Activated CD8-positive, alpha-beta T cell treated with anti-CD3 and anti-CD28 coated beads, Interleukin-2, amount 10 ng/mL, durations not matched to agents 7 days and 5 days (primary cell): ENCODE measurements at places on chromosomes 1 and 21. TPM values are rescaled to one million over a fixed set of nuclear protein-coding genes. Genes with fewer than 3 reads are reported as not detected.

- no peak overlapping the region for H3K4me3 ChIP-seq
- no peaks in the 10 kb centered on the region for H3K27me3 ChIP-seq
- DNase-seq = no peak
- peaks cover 35% of the 10 kb centered on the region for H3K4me1 ChIP-seq
- peaks cover 84% of the 10 kb centered on the region for H3K36me3 ChIP-seq
Measured at GRCh38 chr1:12383786-12384185, 154.0 kb downstream of the VPS13D start.

- no peak overlapping the region for H3K4me3 ChIP-seq
- H3K4me1 ChIP-seq = no peaks in the 10 kb centered on the region
- DNase-seq = no peak
- H3K36me3 ChIP-seq = no peaks in the 10 kb centered on the region
Measured at GRCh38 chr1:183645531-183645930, 7.6 kb downstream of the APOBEC4 start.

DNA sequence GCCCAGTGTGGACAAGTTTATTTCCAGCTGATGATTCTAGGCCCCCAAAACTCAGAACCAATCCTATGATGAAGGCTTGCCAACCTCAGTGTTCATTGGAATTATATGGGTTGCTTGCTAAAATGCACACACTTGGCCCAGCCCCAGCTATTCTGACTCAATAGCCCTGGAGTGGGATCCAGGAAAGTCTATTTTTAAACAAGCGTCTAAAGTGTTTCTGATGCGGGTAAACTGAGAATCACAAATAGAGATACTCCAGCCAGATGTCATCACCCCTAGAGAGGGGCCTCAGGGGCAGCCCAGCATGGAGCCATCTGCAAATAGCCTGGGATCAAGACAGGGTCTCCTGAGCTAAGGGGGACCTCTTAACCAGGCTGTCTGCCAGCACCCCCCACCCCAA lies 46.0 kb downstream of the PKP1 start:
- no peak overlapping the region for H3K4me3 ChIP-seq
- H3K36me3 ChIP-seq = no peaks in the 10 kb centered on the region
- H3K27ac ChIP-seq = no peak overlapping the region
- no peaks in the 10 kb centered on the region for H3K4me1 ChIP-seq

DNA sequence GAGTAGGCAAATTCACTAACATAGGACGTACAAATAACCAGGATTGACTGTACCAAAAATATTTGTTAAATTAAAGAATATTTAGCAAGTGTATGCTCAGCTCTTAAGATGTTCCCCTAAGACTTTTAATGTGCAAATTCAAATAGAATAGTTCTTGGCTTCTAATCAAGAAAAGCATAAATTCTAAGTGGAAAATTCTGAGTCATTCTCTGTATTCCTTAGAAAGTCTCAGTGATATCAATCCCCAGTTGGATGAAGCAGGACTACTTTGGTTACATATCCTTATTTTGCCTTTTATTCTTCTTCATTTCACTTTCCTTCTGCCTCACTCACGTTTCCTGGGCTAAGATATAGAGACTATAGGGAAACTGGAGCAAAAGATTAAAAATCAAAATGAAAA lies 130.2 kb downstream of the IFI44 start:
- no peak overlapping the region for H3K27ac ChIP-seq
- H3K4me3 ChIP-seq = no peak overlapping the region
- no peaks in the 10 kb centered on the region for H3K4me1 ChIP-seq
- H3K27me3 ChIP-seq = no peaks in the 10 kb centered on the region
- H3K36me3 ChIP-seq = no peaks in the 10 kb centered on the region

DNA sequence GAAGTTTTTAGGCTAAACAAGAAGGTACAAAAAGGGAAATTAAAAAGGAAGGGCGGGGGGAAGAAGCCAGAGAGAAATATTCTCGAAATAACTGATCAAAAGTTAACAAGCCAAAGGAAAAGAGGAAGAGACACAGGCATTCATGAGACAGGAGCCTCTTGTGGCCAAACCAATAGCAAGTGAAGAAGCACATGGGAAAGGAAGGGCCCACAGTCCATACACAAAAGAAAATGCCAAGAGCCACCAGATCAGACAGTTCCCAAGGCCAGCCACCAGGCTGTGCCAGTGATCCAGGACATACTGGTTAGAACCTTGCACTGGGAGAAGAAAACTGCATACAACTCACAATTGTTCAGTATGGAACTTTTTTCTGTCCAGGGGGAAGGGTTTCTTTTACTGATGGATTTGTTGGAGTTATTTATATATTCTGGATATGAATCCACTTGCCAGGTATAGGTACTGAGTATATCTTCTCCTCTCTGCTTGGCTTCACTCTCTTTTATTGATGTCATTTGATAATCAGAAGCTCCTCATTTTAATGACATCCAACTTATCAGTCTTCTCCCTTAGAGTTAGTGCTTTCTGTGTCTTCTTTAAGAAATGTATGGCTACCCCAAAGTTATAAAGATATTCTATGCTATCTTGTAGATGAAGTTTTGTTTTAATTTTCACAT lies 76.8 kb downstream of the CD46 start:
- H3K27ac ChIP-seq = no peak overlapping the region
- H3K4me1 ChIP-seq = peaks cover 86% of the 10 kb centered on the region
- H3K27me3 ChIP-seq = no peaks in the 10 kb centered on the region
- no peak overlapping the region for H3K4me3 ChIP-seq

DNA sequence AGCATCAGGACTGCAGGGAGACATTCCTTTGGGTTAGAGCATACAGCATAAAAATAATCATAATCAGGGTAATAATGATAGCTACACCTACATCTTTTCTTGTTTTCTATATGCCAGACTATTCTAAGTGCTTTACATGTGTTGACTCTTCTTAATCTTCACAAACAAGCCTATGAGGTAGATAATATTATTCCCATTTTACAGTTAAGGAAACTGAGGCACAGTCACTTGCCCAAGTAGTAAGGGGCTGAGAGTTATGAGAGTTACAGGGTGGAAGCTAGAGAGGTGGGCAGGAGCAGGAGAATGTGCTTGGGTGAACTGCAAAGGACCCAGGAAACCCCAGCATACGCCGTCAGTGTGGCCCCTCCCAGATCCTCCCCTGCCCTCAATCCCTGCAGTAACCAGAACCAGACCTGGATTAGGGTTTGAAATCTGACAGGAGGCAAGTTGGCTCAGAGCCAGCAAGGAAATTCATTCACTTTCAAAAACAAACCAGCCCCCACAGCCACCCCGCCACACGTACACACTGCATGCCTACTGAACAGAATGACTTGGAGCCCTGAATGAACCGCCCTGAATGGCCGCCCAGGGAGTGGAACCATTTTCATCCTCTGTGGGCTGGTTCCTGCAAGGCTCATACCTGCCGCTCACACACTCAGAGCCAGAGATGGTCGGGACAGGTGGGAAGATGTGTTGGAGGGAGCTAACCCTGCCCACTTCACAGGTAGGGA lies 126.1 kb downstream of the TRABD2B start:
- no peak for DNase-seq
- H3K27me3 ChIP-seq = peaks cover 9% of the 10 kb centered on the region
- H3K36me3 ChIP-seq = no peaks in the 10 kb centered on the region
- H3K4me1 ChIP-seq = no peaks in the 10 kb centered on the region

- peaks cover 5% of the 10 kb centered on the region for H3K36me3 ChIP-seq
- no peak overlapping the region for H3K27ac ChIP-seq
- H3K4me3 ChIP-seq = no peak overlapping the region
- DNase-seq = no peak
Measured at GRCh38 chr1:212438831-212439237, 6.1 kb downstream of the NENF start.

GRCh38 chr1:27496604-27497155 lies 6.7 kb upstream of the WASF2 start:
- peaks cover 6% of the 10 kb centered on the region for H3K4me1 ChIP-seq
- H3K27me3 ChIP-seq = no peaks in the 10 kb centered on the region
- no peaks in the 10 kb centered on the region for H3K36me3 ChIP-seq

DNA sequence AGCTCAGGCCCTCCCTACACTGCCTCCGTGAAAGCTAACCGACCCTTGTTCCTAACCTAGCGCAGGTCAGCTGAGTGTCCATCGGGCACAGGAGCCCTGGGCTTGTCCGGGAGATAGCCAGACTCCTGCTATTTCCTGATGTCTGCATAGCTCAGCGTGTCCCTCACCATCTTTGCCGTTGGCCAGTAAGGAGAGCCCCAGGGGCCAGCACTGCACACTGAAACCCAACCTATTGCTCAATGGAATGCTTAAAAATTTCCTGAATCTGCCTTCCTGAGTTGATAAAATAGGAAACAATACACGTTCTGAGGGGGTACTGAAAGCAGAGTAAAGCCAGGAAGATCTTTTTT lies 2.2 kb downstream of the RUNX1 start:
- peaks cover 13% of the 10 kb centered on the region for H3K36me3 ChIP-seq
- peaks cover 98% of the 10 kb centered on the region for H3K4me1 ChIP-seq
- peak overlapping the region; percentile 90 for H3K27ac ChIP-seq
- H3K27me3 ChIP-seq = peaks cover 10% of the 10 kb centered on the region
- H3K4me3 ChIP-seq = peak overlapping the region; percentile 82

DNA sequence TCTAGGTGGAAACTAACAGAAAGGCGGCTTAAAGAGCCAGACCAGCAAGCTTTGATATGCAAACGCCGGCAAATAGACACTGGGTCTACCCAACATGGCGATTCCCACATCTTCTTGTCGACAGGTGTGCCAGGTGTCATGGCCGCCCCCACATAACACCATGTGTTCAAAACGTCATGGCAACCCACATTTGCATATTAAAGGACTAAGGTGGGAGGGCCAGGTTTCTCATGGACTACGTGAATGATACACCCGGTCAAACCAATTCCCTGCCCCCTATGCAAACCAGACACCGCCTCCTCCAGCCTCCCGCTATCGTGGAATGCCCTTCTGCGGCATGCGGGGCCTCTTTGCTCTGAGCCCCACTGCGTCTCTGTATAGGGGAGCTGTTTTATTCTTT lies 41.3 kb downstream of the ICOSLG start:
- H3K4me3 ChIP-seq = no peak overlapping the region
- no peak for DNase-seq
- no peaks in the 10 kb centered on the region for H3K36me3 ChIP-seq
- peaks cover 4% of the 10 kb centered on the region for H3K27me3 ChIP-seq

GRCh38 chr1:186790101-186790500 lies 38.6 kb upstream of the PLA2G4A start:
- H3K27me3 ChIP-seq = no peaks in the 10 kb centered on the region
- no peaks in the 10 kb centered on the region for H3K4me1 ChIP-seq
- no peak overlapping the region for H3K27ac ChIP-seq
- no peaks in the 10 kb centered on the region for H3K36me3 ChIP-seq
- H3K4me3 ChIP-seq = no peak overlapping the region
- no peak for DNase-seq

DNA sequence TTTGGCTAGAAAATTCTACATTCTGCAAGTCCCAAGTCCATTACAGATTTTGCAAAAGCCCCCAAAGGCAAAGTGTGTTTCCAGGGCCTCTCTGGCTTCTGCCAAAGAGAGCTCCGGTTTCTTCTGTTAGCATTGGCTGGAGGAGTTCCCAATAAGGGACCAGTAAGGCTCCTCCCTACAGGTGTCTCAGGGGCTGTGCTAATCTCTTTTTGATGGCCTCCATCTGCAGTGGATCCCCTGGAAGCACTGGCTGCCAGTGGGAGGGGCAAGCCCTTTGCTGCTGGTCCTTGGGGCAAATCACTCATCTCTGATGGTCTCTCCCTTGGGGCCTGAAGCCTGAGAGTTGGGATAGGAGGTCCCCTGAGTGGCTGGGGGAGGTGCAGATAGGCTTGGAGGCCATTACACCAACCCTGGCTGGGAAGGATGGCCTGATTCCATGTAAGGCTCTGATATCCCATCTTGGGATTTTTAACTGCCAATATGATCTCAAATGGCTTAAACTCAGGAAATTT lies 89.1 kb upstream of the USP24 start:
- no peaks in the 10 kb centered on the region for H3K4me1 ChIP-seq
- H3K36me3 ChIP-seq = no peaks in the 10 kb centered on the region
- H3K27me3 ChIP-seq = peaks cover 11% of the 10 kb centered on the region

- no peak overlapping the region for H3K27ac ChIP-seq
- no peak overlapping the region for H3K4me3 ChIP-seq
- no peaks in the 10 kb centered on the region for H3K36me3 ChIP-seq
- no peaks in the 10 kb centered on the region for H3K4me1 ChIP-seq
- peaks cover 19% of the 10 kb centered on the region for H3K27me3 ChIP-seq
Measured at GRCh38 chr1:41356752-41357151, 4.5 kb upstream of the FOXO6 start.

- no peak overlapping the region for H3K4me3 ChIP-seq
- peaks cover 7% of the 10 kb centered on the region for H3K36me3 ChIP-seq
- peaks cover 78% of the 10 kb centered on the region for H3K4me1 ChIP-seq
Measured at GRCh38 chr1:212257157-212257556, 28.1 kb upstream of the PPP2R5A start.

- DNase-seq = no peak
- H3K4me1 ChIP-seq = no peaks in the 10 kb centered on the region
- H3K27ac ChIP-seq = no peak overlapping the region
- H3K4me3 ChIP-seq = no peak overlapping the region
Measured at GRCh38 chr1:216900116-216900620, 176.9 kb upstream of the ESRRG start.

DNA sequence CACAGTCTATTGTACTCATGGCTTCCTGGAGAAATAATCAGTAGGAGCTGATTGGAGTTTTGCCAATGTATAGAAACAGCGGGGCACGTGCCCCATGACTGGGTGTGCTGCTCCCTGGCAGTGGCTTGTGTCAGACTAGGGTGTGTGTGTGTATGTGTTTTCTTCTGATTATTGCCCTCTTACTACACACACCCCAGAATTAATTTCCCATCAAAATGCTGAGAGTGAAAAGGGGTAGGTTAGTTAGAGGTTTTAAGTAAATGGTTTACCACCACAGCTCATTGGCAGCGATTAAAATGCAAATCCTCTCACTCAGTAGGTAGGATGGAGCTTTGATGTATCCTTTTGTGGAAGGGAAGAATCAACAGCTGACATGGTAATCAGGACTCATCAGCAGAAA lies 29.9 kb downstream of the HHAT start:
- H3K36me3 ChIP-seq = no peaks in the 10 kb centered on the region
- H3K27ac ChIP-seq = no peak overlapping the region
- no peak for DNase-seq
- H3K4me3 ChIP-seq = no peak overlapping the region
- peaks cover 7% of the 10 kb centered on the region for H3K27me3 ChIP-seq
- no peaks in the 10 kb centered on the region for H3K4me1 ChIP-seq

DNA sequence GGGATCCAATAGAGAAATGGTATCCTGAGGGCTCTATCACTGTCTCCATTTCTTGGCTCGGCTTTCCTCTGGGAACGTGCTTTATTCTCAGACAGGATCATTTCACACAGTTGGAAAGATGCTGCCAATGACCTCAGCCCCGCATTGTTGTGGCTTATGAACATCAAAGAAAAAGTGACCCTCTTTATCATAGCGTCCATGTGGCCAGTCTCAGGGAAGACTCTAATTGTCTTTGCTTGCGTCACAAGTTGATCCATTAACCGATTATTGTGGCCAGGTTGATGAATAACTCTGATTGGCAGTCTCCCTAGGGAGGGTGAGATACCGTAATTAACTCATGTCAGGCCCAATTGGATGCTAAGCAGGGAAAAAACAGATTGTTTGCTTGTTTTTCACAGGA lies 10.4 kb upstream of the TMEM9 start:
- H3K27me3 ChIP-seq = peaks cover 21% of the 10 kb centered on the region
- H3K36me3 ChIP-seq = no peaks in the 10 kb centered on the region
- no peaks in the 10 kb centered on the region for H3K4me1 ChIP-seq
- H3K27ac ChIP-seq = no peak overlapping the region
- no peak for DNase-seq

The SLC44A3 gene
- not detected for total RNA-seq

The PDPN gene
- not detected for total RNA-seq

The PPM1J gene
- total RNA-seq = not detected

The NGF gene
- total RNA-seq = not detected

The ICOSLG gene
- 2.0 TPM for total RNA-seq

The PPIAL4G gene
- 0.60 TPM for total RNA-seq

The REN gene
- not detected for total RNA-seq

The BGLAP gene
- total RNA-seq = 2.8 TPM

The NLRP3 gene
- 4.7 TPM for total RNA-seq

The LCE3D gene
- not detected for total RNA-seq

The AIM2 gene
- 0.99 TPM for total RNA-seq

The RNU1-3 gene
- 1,730 TPM for total RNA-seq
